ENCODE measurements at places on chromosomes 6 and 20.

DNA sequence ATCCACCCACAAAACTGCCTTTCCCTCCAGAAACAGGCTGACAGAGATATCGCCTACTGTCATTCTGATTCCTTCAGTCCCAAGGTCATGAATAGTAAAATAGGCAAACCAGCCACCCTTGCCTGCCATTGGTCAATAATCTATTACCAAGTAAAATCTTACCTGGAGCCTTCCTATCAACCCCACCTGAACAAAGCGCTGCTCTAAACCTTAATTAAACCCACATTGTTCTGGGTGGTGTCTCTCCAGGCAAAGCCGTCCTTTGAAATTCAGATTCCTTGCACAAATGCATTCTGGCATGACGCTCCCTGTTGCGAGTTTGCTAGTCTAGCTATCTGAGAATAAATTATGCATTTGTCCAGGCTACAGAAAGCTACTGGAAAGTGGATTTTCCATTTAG is 291.6 kb upstream of the ECI2 start:
- DNase-seq, result no peak

DNA sequence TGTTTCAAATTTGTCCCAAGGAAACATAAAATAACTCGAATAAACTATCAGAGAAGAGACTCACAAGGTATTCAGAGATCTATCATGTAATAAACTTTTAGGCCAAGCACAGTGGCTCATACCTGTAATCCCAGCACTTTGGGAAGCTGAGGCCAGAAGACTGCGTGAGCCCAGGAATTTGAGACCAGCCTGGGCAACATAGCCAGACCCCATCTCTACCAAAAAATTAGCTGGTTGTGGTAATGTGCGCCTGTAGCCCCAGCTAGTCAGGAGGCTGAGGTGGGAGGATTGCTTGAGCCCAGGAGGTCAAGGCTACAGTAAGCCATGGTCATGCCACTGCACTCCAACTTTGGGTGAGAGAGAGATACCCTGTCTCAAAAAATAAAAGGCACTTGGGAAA is 79.2 kb upstream of the GCM1 start:
- no peak for DNase-seq

- no peak for DNase-seq
Measured at GRCh38 chr20:36394340-36394965, 88.3 kb downstream of the DLGAP4 start.

GRCh38 chr6:167825332-167826229 is 1.1 kb upstream of the AFDN start:
- DNase-seq, result peak; percentile 77

- DNase-seq, result no peak
Measured at GRCh38 chr6:106745824-106746582, 116.6 kb downstream of the QRSL1 start.

DNA sequence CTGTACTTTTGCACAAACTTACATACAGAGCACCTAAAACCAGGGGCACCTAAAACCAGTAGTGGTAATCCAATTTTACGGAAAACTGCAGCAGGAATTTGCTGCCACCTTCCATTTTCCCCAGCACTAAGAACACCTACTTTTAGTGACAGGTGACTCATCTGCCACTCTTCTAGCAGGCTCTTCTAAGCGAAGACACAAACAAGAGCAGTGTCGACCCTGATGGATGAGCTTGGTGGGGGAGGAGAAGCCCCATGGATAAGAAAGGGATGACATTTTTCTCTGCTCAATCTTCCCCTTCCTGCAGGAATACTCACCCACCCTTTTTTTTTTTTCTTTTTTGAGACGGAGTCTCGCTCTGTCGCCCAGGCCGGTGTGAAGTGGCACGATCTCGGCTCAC is 116.9 kb downstream of the GMPR start:
- DNase-seq, result no peak

DNA sequence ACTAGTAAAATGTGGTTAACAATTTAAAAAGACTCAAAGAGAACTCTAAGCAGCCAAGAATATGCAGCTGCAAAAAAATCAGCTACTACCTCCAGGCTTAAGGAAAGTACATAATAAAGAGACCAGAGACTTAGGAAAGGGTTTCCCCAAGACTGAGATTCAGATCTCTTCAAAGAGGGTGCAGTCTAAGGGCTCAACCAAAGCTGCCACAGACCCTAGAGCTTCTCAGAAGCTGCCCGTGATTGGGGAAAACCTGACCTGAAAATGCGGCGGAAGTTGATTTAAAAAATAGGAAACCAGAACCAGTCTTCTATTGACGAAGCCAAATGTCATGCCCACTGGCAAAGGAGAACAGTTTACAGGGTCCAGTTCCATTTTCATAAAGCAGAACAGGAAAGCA is 516.8 kb upstream of the MARCKS start:
- no peak for DNase-seq

GRCh38 chr6:132390017-132390416 is 11.3 kb downstream of the MOXD1 start:
- DNase-seq, result no peak

GRCh38 chr20:37538003-37538402 is 10.3 kb upstream of the BLCAP start:
- no peak for DNase-seq
